ENCODE measurements at places on chromosomes 11 and 22.

DNA sequence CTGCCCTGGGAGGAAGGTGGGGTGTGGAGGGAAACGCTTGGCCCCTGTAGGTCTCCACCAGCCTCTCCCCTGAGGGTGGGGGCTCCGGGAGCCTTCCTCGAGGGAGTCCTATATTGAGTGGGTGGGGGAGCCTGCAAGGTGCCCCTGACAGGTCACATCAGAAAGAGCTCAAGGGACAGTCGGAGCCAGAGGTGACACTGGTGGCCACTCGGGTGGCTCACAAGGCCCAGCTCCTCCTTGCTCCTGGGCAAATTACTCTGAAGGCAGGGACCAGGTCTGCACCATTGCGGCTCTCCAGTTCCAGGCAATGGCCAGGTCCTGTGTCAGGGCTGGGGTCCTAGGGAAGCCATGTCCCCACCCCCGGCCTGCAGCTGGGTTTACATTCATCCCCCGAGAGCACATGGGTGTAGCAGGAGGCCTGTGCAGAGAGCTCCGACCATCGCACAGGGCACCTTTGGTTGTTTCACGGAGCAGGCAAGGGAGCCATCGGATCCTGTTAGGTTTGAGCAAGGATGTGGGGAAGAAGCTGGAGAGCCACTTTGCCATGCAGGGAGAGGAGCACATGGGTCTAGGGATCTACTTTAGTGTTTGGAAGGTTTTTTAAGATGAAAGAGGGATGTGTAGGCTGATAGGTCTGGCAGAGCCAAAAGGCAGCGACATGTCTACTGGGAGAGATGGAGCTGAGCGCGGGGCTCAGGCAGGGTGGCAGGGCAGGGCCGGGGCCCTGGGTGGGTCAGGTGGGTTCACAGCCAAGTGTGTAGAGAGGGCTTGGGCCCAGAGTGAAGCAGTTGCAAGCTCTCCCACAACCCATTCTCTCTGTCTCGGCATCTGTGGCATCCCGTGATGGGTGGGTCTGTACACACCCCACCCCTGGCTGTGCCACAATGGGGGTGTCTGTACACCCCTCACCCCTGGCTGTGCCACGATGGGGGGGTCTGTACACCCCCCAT is 14.8 kb downstream of the CCND1 start:
- no peak for DNase-seq

- DNase-seq, result no peak
Measured at GRCh38 chr11:8221917-8222495, 41.7 kb downstream of the LMO1 start.

DNA sequence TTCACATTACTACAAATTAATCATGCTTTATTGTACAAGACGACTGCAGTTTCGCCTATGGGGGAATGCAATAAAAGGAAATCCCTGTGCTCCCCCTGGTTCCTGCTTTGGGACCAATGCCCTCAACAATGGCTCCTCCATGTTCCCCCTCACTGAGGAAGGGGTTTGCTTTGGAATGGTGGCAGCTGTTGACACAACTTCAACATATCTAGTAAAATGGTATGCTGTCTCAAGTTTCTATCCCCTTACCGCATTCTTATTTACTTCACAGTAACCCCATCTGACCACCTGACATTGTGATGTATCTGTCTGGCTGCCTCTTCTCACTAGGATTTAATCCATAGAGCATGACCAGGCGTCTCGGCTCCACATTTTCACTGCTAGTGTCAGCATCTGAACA is 48.8 kb downstream of the PIWIL3 start:
- DNase-seq, result no peak

- no peak for DNase-seq
Measured at GRCh38 chr22:48647606-48648515, 1179.8 kb downstream of the BRD1 start.

DNA sequence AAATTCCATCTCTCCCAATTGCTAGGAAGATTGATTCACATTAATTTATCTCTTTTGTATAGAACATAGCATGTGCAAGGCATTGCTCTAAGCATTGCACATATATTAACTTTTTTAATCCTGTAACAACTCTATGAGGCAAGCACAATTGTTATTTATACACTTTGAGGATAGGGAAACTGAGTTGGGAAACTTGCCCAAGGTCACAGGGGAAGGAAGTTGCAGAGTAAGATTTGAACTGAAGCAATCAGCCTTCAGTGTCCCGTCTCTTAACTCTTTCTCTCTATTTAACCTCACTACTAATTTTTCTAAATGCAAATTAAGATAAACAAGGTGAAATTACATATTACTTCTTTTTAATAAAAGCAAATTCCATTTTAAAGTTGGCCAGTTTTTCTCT is 22.2 kb downstream of the OR56B4 start:
- DNase-seq, result no peak

DNA sequence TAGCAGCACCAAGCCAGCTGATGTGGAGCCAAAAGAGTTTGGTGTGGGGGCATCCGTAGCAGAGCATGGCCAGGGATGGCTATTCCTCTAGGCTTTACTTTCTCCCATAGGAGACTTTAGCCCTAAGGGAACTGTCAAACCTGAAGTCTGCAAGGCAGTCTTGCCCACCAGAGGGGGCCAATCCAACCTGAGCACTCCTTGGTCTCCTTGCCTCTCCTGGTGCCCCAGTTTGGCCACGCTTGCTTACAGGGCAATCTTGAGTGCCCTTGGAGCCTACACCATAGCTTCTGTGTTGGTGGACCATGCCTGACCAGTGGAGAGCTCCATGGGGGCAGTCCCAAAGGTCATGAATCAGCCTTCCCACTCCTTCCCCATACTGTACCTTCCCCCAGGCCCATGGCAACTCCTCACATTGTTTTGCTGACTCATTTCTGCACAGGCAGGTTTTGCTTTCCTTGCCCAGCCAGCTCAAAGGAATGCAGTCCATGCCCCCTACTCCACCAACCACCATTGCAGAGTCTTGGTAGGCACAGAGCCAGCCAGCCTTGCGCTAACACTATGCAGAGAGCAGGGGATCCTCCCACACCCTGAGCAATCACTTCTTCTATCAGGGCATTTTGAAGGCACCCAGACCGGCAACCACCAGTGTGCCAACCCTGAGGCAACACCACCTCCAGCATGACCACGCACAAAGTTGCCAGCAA is 1421.2 kb upstream of the RAG2 start:
- no peak for DNase-seq

- DNase-seq, result no peak
Measured at GRCh38 chr22:27844256-27844655, 42.7 kb upstream of the MN1 start.

GRCh38 chr11:79018371-79018849 is 422.4 kb downstream of the TENM4 start:
- DNase-seq, result no peak

GRCh38 chr22:37023743-37024338 is 4.3 kb downstream of the MPST start:
- DNase-seq, result no peak

- no peak for DNase-seq
Measured at GRCh38 chr11:24496386-24496735, 492 bp upstream of the LUZP2 start.

GRCh38 chr11:59679347-59679746 is 10.5 kb upstream of the PATL1 start:
- no peak for DNase-seq

DNA sequence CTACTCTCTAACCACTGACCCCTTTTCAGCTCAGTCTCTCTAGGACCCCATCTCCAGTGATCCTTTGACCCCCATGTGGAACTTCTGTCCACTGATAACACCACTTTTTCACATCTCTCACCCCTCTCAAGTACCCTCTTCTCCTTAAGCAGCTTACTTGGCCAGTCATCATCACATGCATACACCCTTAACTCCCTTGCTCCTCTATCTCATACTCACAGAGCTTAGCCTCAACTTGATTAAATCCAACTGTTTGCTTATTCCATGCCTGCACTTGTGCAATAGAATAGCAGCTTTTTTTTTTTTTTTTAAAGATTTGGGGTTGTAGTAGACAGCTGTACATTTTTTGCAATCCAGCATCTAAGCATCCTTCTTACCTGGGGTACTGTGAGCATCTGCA is 22.2 kb downstream of the AQP11 start:
- no peak for DNase-seq

- no peak for DNase-seq
Measured at GRCh38 chr11:87463486-87464102, 425.9 kb downstream of the TMEM135 start.

DNA sequence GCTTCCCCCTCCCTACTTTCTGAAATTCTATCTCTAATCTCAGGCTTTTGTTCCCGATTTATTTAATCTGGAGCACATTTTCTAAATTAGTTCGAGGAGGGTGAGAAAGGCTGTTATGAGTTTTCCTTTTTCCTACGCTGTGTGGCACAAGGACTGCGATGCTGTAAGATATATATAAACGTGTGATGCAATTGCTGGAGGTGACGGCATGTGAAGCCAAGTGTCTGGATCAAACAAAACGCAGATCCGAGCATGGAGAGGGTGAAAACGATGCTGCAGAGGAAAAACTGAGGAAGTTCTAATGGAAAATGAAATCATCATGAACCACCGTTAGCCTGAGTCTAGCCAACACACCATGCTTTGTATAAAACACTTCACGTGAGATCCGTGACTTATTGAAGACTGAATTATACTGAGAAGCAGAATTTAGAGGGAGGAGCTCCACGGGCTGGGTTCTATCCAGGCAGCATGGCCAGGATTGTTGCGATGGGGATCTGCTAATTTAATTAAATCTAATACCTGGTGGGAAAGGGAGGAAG is 4.4 kb downstream of the PKNOX2 start:
- DNase-seq, result no peak

DNA sequence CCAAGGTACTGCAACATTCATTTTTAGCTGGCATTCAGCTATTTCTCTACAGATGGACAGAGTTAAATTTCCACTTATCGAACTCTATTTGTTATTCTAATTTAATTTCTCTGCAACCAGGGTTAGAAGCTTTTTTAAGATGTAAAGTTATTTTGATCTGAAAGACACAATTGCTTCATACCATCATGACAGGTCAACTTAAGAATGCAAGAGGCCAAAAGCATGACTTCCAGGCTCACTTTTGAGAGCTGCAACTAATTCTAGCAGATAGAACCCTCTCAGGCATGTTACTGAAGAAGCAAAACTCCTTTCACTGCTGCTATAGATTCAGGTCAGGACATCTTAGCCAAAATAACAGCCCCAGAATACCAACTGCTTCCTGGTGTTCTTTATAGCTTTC is 86.5 kb upstream of the GALNT18 start:
- no peak for DNase-seq
